ENCODE measurements at places on chromosomes 13 and 19.
A peak's percentile ranks its signal among the peaks of the same experiment; 100 is the strongest.

DNA sequence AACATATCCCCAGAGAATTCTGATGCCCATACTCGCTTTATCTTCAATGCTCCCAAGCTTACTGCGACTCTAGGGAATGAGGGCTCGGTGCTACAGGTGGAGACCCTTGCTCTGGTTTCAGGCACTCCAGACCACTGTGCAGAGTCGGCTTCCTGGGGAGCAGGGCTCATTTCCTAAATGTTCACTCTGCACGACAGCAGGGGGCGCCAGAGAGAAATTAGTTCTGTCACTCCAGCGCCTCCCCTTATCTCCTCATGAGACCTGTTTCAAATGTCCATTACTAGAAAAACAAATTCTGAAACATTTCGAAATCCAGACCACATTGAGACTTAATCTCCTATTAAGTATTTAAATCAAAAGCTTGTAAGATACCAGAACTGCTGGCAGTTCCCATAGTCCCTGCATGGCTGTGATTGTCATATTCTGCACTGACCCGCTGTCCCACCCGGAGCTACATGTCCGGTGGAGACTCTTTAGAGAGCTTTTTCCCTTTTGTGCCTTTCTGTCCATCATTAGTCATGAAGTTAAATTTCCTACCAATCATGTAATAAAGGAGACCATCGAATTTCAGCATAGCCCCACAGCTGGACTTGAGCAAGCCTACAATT, 22.4 kb downstream of the EPSTI1 start:
- peak; percentile 3 for DNase-seq

GRCh38 chr13:28415994-28416421, 78.9 kb downstream of the FLT1 start:
- DNase-seq, result no peak

DNA sequence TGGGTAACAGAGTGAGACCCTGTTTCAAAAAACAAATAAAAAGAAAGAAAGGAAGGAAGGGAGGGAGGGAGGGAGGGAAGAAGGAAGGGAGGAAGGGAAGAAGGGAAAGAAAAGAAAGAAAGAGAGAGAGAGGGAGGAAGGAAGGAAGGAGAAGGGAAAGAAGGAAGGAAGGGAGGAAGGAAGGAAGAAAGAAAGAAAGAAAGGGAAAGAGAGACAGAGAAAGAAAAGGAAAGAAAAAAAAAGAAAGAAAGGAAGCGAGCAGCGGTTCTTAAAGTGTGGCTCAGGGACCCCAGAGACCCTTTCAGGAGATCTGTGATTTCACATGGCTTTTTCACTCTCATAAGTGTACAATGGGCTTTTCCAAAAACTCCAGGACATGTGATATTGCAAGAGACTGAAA, 9.9 kb upstream of the CADM4 start:
- no peak for DNase-seq

GRCh38 chr13:23902975-23903905, 5.9 kb upstream of the C1QTNF9B start:
- DNase-seq, result no peak

DNA sequence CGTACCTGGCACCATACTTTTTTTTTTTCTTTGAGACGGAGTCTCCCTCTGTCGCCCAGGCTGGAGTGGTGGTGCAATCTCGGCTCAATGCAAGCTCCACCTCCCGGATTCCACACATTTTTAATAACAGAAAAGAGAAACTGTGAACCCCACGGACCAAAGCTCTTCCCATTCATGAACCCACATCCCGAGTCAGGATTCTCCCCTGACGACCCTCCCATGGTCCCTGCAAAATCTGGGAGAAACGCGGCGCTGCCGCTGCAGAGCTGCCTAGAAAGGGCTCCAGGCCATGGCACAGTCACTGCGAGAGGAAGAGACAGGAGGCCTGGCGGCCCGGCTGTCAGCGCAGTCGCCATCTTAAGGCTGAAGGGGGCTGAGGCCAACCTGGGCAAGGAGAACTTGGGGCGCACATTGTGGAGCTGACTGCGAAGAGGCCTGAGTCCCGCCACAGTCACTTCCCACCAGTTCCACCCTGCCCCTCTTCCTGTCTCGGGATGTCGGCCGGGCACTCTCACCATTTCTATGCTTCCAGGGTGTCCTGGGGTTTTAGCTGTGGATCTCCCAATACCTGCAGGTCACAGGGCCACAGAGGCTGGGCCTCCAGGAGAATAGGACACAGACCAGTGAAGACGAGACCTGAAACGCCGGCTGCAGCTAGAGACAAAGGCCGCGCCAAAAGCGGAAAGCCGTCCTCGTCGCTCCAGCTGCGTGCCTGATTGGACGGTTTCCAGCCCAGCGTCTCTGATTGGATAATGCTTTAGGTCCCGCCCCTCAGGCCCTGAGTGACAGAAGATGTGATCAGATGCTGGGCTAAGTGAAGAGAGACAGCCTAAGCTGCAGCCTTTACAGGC, 71.0 kb downstream of the ZNF486 start:
- DNase-seq, result peak; percentile 80

- no peak for DNase-seq
Measured at GRCh38 chr19:4986471-4986891, 17.6 kb downstream of the KDM4B start.

DNA sequence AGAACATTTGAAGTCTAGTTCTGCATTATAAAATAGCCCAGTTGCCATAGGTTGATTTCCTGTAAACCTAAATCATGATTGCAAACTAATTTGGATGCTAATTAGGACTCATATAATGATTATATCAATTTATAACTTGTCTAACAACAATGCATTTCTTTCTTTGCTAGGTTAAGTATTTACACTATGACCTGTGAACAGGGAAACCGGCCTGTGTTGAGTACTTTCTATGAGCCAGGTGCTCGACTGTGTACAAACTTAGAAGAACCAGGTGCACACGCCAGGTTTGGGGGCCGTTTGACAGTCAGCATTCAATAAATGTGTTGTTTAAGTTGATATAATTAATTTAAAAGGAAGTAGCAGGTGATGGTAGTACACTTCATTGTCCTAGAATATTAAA, 203.1 kb downstream of the TM9SF2 start:
- no peak for DNase-seq

GRCh38 chr13:76764916-76765315, 121.3 kb downstream of the KCTD12 start:
- no peak for DNase-seq

- no peak for DNase-seq
Measured at GRCh38 chr19:53076984-53077383, 26.2 kb downstream of the ZNF160 start.

DNA sequence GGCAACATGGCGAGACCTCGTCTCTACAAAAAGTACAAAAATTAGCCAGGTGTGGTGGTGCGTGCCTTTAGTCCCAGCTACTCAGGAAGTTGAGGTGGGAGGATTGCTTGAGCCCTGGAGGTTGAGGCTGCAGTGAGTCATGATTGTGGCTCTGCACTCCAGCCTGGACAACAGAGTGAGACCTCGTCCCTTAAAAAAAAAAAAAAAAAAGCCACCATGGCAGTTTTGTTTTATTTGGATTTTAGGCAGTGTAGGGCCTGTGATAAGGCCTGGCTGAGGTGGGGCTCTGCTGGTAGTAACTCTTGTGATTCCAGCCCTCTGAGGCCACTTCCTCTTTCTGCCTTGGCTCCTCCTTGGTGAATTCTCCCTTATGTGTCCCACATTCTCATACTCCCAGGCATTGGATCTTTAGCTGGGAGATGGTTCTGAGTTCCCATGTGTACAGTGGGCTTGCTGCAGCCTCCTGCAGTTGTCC, 39.2 kb downstream of the GATAD2A start:
- DNase-seq, result no peak

GRCh38 chr13:92807353-92807752, 419.3 kb upstream of the GPC6 start:
- no peak for DNase-seq

GRCh38 chr19:283395-283794, 7.8 kb downstream of the PLPP2 start:
- no peak for DNase-seq

DNA sequence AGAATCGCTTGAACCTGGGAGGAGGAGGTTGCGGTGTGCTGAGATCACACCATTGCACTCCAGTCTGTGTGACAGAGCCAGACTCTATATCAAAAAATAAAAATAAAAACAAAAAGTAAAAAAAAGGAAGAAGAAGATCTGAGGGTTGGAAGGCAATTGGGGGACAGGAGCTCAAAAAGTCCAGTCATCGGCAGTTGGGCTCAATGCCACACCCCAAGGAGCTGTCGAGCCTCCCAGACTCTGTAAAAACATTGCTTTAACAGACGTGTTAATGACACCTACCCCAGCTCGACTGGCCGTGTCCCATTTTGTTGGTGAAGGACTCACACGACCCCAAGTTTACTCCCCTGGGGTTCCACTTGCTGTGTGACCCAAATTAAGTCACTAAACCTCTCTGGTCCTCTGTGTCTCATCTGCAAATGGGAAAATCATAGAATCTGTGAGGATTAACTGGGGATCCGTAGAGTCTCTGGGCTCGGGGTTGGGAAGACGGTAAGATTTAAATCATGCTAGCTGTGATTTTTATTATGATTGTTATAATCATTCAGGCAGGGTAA, 7.0 kb downstream of the GNA15 start:
- no peak for DNase-seq

DNA sequence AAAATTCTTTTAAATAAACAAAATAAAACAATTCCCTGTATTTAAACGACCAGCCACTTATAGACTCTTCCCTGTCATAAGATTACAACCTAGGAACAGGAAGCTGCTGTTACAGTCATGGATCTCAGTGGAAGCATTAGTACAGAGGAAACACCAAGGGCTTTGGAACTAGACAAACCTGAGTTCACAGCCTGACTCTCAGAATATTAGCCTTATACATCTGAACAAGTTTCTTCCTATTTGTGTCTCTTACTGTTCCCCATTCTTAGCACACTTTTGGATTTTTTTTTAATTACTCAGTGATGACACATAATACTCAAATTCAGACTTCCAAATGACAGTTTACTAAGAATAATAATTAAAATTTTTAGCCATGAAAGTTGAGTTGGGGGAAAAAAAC, 46.1 kb downstream of the ZDHHC20 start:
- DNase-seq, result no peak

DNA sequence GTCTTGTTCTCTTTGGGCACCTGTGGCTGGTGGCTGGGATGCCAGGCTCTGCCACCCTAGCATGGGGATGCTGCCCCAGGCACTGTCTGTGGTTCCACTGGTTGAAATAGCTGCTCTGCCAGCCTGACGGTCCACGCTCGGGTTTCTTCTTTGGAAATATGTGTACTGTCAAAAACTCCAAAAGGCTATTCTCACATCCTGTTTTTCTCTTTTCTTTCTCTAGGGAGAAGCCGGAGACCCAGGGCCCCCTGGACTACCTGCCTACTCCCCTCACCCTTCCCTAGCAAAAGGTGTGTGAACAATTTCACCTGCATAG, 115.0 kb downstream of the RAB20 start:
- no peak for DNase-seq

DNA sequence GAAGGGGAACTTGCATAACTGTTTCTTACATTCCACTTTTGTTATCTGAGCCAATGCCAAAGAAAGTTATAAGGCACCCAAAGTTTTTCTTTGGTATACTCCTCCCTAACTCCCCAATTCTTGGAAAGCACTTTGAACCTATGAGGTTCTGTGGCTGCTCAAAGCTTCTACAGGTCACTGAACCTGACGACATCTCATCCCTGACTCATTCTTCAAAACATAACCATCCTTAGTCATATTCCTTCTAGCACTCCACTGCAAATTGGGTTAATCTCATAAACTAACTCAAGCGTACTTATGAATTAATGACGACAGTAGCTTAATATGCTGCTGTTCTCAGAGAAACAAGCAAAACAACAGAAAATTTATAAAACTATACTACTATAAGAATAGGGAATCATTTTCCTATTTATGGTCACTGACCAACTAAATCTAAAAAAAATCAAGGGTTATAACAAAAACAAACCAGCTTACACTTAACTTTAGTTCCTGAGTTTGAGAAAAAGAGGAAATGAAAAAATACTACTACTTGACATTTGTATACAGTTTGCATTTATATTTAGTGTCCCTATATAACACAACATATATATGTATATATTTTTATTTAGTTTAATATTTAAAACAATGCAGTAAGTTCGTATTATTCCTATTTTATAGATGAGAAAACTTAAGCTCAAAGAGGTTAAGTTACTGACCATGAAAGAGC, 69.1 kb downstream of the CAB39L start:
- no peak for DNase-seq

DNA sequence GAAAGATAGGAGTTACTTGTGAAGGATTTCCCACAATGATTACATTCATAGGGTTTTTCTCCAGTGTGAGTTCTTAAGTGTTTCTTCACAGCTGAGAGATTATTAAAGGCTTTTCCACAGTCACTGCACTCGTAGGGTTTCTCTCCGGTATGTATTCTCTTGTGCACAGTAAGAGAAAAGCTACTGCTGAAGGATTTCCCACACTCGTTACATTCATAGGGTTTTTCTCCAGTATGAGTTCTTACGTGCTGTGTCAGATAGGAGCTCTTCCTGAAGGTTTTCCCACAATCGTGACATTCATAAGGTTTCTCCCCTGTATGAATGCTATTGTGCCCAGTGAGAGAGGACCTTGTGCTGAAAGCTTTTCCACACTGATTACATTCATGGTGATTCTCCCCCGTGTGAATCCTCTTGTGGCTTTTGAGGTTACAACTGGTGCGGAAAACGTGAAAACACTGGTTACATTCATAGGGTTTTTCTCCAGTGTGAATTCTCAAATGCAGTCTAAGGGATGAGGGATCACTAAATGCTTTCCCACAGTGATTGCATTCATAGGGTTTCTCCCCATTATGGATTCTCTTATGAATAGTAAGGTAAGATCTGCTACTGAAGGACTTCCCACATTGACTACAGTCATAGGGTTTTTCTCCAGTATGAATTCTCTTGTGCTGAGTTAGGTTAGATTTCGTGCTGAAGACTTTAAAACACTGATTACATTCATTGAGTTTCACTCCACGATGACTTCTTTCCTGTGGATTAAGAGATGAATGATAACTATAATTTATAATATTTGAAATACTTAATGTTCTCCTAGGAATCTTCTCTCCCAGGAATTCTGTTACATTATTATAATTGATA, 20.6 kb downstream of the ZNF558 start:
- no peak for DNase-seq

GRCh38 chr13:111493468-111493867, 173.0 kb downstream of the TEX29 start:
- no peak for DNase-seq

- DNase-seq, result peak; percentile 5
Measured at GRCh38 chr13:27359199-27359821, 65.1 kb upstream of the GTF3A start.

DNA sequence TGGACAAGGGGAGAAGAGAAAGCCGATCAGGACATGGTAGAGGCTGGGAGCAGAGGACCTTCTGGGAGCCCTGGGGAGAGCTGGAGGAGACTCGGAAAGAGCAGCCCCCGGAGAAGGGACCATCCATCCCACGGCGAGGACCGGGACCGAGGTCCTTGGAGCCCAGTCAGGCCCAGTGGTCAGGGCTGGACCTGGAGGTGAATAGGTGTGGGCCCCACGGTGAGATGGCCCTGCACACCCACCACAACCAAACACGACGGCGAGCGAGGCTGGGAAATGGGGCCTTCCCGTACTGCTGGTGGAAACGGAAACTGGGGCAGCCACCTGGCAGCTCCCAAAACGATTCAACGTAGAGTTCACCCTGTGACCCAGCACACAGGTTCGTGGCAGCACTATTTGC, 3.7 kb upstream of the NTN5 start:
- DNase-seq, result no peak

- no peak for DNase-seq
Measured at GRCh38 chr19:49553451-49554271, 25.9 kb downstream of the RCN3 start.

- DNase-seq, result no peak
Measured at GRCh38 chr13:114077933-114078325, 54.5 kb downstream of the RASA3 start.

GRCh38 chr13:80276371-80277289, 64.3 kb downstream of the SPRY2 start:
- no peak for DNase-seq

GRCh38 chr13:67392014-67392413, 161.9 kb upstream of the PCDH9 start:
- no peak for DNase-seq

All from DMS 273 treated with DMSO at 0.1 percent for 48 hours (cell line).